Left renal pelvis (tissue), 4 donors: ENCODE measurements at places on chromosomes 16 and 17.

GRCh38 chr16:53839150-53839549, 135.2 kb downstream of the FTO start:
- no peak for DNase-seq

DNA sequence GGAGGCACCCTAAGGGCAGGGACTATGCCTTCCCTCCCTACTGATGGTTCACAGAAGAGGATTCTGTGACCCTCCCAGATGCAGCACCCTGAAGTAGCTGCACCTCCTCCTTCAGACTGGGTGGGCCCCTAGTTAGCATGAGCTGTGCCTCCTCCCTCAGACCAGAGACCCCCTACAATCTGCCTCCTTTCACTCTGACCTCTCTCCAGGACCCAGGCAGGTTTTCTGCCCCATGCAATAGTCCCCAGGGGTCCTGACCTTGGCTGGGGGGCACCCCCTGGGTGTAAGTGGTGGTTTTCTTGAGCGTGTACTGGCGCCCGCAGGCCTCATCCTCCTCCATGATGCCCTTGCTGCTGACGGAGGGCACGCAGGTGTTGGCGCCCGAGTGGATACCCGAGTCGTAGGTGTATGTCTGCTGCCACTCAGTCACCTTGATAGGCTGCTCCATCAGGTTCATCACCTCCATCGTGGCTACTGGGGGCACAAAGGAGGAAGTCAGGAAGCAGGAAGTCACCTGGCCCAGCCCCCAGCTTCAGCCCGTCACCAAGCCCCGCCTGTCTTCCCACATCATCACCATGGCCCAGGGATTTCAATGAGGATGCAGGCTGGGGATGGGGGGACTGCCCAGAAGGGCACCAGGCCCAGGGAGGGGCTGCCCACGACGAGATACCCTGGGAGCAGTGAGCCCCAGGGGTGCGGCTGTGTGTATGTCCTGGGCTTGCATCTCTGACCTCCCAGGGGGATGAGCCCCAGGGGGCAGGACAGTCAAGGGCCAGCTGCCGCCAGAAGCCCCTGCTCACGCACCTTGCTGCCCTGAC, 14.9 kb downstream of the JUP start:
- no peak for DNase-seq

DNA sequence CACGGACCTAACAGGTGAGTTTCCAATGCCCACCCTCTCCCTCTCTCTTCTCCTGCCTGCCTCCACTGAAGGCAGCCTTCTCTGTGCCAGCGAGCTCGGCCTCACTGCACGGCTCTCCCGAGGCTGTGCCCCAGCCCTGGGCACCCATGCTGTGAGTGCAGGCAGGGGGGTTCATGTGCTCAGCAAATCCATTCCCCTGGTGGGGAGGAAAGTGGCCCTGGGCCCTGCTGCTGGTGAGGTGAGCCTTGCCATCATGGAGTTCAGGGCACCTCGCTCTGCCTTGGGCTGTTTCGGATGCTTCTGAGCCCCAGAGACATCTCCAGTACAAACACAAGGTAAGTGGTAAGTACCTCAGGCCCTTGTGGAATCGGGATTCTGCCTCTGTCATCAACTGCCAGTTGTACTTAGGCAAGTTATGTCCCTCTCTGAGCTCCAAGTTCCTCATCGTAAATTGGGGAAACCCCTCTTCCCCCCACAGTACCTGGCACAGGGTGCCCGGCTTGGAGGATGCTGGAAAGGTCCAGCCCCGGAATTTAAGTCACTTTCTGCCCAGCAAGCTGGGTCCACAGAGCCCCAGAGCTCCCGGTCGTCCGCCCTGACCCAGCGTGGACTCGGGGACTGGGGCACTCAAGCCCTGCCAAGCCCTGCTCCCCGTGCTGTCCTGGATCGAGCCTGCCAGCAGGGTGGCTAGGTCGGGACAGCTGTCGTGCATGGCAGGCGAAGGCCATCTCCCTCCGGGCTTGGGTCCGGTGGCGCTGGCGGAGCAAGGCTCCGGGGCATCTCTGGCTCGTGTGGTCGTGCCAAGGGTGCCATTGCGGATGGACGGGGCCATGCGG, 684 bp upstream of the NUDT16L1 start:
- no peak for DNase-seq

DNA sequence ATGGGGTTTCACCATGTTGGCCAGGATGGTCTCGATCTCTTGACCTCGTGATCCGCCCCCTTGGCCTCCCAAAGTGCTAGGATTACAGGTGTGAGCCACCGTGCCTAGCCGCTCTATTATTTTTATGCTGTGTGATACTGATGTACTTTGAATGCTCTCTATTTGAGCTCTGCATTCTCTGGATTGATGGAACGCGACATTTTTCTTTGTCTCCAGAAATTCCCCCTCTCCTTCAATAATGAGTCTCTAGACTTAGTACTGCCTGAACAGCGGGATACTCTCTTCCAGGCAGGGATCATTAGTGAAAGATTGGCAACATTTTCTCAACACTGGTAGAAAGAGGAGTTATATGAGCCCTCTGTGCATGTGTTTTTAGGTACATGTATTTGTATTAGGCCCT, 93.3 kb upstream of the CLEC3A start:
- no peak for DNase-seq

- no peak for DNase-seq
These were observed 77.8 kb downstream of the RTN4RL1 start for GRCh38 chr17:1947229-1947742.

DNA sequence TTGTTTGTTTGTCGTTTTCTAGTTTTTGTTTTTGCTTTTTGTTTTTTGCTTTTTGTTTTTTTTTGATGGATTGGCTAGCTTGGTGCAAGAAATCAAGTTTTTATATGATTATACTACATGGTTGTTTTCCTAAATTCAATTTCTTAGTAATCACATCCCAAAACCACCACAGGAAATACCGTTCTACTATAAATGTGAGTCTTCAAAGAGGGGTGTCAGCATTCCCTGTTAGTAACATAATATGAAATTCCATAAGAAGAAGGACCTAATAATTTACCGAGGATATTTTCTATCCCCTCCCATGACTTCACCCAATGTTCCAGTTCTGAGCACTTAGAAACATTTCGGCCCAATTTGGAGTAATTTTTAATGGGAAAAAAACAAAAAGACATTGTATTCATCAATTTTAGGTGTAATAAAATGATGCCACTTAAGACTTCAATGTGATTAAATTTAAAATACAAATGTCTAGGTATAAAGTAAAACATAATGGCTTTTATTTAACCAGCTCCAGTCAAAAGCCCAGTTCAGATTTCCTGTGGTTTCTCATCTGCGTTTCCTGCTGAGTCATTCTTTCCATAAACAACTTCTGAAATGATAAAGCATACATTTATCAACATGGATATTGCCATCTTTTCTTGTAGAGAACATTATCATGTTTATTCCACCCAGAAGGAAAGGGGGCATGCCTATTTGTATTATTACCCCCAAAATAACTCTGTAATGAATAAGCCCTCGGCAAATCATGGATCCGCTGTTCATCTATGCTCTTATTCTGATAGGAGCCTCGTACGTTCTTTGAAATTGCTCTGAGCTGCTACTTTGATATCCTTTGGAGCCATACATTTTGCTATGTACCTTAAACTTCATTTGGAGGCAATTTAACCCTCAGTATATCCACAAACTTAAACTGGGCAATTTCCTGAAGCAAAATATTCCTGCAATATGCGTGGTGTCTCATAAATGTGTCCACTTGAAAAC, 28.1 kb downstream of the HSBP1 start:
- no peak for DNase-seq

DNA sequence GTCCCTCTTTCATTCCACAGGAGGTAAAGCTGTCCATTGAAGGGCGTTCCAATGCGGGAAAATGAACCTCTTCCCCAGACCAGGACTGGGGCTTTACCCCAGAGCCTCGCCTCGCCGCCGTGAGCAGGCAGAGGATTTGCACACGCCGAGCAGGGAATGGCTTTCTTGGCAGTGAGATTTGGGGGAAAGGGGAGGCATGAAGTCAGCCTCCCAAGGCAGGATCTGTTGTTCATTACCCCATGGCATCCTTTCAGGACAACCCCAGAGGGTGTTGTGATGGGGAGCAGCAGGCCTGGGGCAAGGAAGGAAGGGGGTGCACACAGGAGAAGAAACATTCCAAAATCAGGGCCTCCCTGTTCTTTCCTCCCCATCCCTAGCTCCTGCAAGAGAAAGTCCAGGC, 6.0 kb downstream of the ATXN1L start:
- DNase-seq, result no peak

DNA sequence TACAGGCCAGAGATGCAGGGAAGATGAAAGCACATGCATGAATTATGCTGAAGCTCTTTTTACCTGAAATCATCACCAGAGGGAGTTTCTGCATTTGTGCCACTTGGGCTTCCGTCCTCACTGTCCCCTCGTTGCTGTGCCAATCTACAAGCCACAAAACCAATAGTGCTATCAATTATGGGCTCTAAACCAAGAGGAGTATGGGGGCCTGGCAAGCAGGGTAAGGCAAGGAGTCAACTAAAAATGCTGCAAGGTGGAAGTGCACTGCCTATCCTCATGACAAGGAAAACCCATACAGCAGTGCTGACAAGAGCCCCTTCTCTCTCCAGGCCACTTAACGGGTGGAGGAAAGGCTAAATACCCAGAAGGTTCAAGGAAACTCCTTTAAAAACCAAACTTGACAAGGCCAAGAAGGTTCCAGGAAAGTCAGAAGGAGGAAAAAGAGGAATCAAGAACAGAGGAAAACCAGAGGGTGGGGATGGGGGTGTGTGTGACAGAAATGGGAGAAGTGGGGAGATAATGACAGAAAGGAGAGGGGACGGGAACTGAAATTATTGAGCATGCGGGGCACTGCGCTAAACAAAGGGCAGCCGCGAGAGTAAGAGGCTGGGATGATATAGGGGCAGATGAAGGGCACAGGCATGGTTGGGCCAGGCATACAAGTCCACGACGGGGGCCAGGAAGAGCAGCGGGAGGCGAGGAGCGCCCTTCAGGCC, 674 bp downstream of the C17orf75 start:
- DNase-seq, result no peak

DNA sequence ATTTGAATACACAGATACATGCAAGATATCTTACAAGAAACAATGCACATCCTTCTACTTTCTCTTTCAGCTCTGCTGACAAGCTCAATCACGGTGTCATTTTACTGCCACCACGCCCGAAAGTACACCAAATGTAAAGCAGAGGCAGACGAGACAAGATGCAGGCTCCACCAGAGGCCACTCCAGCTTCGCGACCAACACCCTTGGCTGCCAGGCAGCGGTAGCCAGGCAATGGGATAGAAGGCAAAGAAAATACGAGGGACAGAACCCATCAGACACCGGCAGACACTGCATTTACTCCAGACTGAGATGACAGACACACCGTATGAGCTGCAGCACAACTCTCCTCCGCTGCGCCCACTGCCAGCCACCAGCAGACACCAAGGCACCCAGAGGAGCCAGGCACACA, 41.0 kb downstream of the USP22 start:
- DNase-seq, result no peak

DNA sequence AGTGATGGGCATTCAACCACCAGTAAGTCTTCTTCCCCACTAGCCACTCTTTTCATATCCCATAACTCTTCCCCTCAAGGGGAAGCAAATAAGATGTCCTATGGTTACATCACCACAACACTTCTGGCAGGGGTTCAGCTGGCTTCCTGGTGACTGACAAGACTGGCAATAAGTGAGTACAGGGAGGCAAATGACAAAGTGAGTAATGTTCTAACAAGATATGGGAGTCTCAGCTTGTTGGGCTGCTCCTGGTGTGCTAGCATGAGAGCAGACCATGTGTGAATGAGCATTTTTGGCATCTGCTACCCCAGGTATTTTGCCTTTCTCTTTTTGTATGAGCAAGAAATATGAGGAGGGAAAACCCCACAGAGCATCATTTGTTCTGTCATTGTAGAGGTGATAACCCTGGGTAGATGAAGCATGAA, 9.9 kb downstream of the TMIGD1 start:
- DNase-seq, result no peak

DNA sequence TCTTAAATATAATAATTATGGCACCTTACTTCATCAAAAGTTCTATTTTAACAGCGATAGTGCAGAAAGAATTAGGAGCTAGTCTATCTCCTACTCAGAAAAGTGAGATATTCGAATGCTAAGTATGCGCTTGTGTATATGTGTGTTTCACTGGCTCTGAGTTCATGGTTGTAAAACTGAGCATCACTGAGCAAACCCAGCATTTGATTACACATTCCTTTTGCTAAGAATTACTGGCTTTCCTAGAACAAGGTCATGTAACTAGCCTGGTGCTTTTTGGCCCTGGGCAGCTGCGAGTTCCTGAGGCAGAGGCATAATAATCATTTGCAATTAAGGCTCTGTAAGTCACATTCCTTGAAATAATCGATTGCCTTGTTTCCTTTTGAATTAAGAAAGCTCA, 157.2 kb downstream of the SNX29 start:
- DNase-seq, result no peak
